ENCODE measurements at places on chromosomes 4 and X.

DNA sequence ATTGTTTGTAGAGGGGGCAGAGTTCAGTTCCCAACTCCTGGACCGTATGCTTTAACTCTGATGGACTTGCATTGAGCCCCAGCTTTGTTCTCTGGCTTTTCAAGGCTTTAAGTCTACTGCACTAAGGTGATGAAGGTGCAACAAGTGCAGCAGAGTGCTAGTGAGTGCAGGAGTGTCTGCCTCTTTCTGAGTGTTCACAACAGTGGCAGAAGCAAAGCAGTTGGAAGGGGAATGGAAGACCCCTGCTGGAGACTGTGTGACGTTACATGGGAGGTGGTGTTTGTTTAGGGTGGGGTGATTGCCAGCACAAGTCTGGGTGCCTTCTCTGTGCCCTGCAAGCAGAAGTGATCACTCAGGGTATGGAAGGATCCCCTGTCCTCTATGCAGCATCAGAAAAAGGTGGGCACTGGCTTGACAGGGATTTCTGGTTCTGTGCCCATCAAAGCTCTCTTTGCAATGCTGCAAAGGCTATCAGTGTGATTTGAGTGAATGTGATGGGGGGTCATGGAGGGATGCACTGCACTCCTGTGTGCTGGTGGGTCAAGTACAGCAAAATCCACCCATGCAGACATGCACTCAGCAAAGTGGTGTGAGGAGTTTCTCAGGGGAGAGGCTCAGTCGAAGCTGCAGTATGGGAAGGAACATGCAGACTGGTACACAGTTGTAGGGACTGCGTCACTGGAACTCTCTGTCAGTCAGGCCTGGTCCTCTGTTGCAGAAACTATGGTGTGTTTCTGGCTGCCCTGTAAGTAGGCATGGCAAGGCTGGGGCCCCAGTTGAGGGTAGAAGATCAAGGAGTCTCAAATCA is 70.9 kb upstream of the UGT2B7 start:
- no peak for DNase-seq

DNA sequence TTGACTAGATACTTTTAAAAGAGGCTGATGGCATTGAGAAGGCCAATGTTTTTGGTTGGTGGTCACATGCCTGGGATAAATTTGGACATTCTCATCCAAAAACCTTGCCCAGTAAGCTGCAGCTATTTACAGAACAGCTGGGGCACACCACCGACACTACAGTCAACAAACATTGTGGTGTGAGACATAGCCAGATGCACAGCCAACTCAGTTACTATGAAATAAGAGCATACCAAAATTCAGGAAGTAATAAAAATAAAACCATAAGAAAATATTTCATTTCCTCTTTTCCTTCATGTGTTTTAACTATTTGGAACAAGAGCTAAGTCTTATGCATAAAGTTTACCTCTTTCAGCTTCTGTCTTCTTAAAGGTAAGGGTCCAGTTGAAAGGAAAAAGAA is 8.8 kb downstream of the PPM1K start:
- DNase-seq = no peak

GRCh38 chr4:47801481-47802002 is 36.3 kb downstream of the CORIN start:
- no peak for DNase-seq

GRCh38 chrX:47587906-47588735 is 5.9 kb downstream of the TIMP1 start:
- DNase-seq = no peak

DNA sequence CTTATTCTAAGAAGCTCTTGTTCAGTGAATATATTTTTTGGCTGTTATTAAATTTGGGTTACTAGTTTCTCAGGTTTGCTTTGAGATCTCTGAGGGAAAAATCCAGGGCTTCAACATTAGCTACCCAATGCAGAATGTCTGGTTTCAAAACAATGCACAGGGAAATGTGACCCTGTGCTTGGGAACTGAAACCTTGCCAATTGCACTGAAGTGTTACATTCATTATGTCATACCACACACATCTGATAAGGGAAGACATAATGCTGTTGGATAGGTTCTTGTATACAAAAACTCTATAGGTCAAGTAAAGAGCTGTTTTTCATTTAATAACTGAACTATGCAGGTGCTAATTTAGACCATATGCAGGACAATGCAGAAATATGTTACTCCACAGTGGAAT is 345.3 kb upstream of the BMP3 start:
- no peak for DNase-seq

DNA sequence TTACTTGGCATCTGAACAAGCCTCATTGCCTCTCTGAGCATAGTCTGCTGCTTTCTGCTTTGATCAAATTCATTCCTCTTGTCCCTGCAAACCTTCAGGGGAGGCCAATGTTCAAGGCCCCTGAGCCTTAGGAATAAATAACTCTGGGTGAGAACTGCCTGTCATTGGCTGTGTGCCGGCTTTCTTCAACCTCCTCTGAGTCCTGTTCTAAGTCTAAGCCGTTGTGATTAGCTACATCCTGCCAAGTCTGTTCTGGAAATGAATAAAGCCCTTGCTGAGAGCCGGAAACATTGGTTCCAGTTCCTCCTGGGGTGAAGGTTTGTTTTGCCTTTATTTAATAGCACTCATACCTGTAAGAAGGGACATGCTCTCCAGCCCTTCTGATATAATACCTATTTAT is 13.8 kb downstream of the RNF4 start:
- no peak for DNase-seq

DNA sequence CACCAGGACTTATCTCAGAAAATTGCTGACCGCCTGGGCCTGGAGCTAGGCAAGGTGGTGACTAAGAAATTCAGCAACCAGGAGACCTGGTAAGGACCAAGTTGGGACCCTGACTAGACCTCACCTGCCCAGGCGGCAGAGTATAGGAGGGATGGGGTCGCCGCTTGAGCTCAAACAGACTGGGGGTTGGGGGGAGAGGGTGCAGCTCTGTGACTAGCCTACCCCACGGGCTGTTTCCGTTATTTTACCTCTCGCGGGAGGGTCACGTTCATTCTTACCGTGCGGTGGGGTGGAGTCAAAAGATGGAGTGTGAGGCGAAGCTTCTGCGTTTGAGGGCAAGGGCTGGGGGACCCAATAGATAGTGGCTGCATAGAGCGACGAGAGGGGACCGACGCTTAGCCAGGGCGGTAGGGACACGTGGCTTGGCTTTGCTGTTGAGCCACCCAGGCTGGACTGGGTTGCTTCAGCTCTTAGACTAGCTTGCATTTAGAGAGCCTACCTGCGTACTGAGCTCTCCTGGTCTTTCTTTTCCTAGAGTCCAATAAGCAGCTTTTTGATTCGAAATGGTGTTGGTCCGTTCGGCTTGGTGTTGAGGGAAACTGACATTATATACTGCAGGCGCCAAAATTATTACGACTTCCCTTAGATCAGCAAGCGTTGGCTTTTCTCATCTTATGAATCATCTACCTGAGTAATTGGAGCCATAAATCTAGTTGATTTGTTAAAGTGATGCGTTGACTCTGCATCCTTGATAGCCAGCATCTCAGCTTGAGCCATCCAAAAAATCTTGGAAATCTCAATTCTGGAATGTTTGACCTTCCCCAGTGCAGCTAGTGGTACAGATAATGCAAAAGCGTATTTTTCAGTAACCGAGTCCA is 591 bp downstream of the PRPS1 start:
- peak; percentile 38 for DNase-seq

GRCh38 chrX:114819509-114819908 is 197.9 kb downstream of the IL13RA2 start:
- DNase-seq = no peak

DNA sequence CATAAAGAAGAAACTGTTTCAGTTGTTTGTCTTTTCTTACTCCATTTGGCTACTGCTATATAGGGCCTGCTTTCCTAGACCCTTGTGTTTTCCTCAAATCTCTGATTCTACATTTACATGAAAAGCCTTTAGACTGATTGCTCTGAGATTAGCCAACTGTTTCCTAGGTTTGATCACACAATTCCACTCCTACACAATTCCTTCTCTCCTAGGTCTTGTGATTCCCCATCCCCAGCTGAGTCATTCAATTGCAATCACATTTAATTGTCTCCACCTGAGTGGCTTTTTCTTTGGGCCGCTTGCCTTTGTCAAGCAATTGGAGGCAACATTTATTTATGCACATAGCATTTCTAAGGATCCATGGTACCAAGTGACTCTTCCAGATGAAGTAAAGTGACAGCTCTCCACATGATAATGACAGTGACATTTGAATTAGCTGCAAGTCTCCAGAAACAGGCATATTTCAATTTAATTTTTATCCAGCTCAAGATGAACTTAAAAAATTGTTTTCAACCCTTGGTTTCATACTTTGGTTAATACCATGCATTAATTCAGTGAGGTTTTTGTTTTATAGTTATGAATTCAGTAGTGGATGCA is 35.8 kb downstream of the ATXN3L start:
- DNase-seq = no peak

GRCh38 chr4:1122505-1122904 is 9.1 kb upstream of the RNF212 start:
- DNase-seq = no peak

- no peak for DNase-seq
Measured at GRCh38 chr4:15901007-15901406, 37.5 kb downstream of the FGFBP1 start.

GRCh38 chrX:75642811-75643361 is 120.0 kb upstream of the ZDHHC15 start:
- no peak for DNase-seq

GRCh38 chr4:141609243-141609642 is 27.1 kb upstream of the IL15 start:
- DNase-seq = no peak

DNA sequence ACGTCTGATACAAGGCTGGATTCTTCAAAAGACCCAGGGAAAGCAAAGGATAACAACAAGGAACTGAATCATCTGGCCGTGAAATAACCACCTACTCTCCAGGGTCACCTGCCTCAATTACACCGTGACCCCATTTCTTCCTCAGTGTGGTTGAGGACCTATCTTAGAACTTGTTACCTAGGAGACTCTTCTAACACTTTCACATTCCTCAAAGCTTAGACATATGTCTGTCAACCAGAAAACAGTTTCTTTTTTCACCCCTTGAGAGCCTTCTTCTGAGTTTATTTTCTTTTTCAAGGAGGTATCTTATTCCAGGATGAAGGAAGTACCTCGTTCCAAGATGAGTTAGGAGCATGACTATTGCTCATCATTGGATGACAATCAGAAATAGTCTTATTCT is 337.8 kb downstream of the ARHGAP24 start:
- no peak for DNase-seq

DNA sequence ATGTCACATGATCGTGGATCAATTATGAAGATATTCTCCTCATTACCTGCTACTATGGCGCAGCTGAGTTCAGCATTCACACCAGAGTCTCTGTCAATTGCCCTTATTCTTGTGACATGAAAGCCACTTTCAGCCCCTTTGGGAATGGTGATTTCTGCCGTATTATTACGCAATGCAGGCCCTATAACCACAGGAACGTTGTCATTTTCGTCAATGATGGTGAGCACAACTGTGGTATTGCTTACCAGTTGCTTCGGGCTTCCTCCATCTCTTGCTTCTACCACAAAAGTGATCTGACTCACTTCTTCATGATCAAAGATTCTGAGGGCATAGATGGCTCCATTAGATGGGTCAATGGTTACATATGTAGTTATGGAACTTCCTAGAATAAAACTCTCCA is 2.1 kb downstream of the PCDH18 start:
- no peak for DNase-seq

DNA sequence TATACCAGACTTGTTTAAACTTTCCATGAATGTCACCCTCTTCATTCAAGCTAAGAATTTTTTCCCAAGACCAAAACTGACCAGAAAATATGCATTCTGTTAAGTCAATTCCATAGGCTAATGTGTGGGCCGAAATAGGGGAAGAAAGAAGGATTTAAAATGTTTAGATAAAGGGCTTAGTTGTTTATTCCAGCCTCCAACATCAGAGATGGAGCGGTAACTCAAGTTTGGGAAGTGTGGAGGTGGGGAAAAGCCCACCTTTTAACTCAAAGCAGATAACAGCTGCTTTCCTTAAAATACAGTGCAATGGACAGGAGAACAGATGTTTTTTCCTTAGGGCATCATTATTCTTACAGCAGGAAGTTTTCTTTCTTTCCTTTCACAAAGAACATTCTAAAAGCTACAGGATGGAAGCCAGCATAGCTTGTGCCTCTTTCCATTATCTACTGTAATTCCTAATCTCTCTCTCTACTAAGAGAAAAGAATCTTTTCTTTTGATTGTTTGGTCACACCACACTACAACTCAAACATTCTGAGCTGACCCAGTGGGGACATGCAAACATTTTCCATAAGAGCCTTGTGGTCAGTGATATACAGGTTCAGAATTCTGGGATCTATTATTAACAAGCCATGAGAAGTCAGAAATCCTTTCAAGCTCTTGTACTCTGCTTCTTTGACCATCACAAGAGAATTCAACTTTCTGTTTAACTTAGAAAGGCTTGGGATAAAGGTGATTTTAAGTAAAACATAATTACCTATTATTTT is 101.6 kb downstream of the PDE5A start:
- DNase-seq = no peak

DNA sequence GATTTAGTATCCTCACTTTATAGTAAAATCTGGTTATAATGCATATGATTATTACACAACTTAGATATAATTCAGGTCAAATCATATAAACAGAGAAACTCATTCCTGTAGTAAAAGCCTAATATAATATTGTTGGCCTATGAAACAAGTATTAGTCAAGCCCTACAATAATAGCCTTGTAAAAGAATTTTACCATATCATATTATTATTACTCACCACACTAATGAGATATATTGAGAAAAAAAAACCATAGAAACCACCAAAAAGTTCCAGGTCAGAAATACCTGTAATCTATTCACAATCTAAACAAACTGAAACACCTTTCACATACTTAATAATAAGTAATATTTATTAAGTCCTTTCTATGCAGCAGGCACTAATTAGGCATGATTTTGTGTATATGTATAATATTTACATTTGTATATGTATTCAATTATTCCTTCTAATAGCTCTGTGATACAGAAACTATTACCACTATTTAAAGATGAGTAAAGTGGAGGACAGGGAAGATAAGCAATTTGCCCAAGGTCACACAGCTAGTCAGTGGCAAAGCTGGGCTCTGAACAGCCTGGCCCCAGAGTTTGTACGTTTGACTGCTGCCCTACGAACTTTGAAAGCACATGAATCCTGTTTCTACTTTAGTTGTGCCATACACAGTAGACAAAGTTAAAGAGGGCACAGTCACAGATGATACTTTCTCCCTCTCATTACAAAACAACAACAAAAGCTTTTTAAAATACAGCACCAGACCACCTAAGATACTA is 9.0 kb downstream of the ZNF827 start:
- no peak for DNase-seq

DNA sequence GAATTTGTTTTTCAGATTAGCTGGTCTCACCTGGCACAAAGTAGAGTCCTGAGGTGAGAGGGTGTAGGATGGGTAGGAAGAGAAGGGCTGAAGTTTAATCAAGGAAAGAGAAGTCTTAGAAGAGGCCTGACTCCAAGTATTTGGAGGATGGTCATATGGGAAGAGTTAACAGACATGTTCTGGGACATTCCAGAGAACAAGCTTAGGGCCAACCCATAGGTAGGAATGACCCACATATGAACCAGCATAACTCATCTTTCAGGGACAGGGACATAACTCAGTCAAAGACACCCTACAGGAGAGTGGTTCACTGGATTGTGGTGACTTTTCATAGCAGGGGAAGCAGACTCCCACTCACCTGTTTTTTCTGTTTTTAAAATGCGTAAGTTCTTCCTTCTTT is 27.9 kb upstream of the ANXA5 start:
- DNase-seq = no peak
